ENCODE measurements at places on chromosomes 5 and 9.

GRCh38 chr9:506281-506680, 291.6 kb downstream of the DOCK8 start:
- DNase-seq, result no peak

DNA sequence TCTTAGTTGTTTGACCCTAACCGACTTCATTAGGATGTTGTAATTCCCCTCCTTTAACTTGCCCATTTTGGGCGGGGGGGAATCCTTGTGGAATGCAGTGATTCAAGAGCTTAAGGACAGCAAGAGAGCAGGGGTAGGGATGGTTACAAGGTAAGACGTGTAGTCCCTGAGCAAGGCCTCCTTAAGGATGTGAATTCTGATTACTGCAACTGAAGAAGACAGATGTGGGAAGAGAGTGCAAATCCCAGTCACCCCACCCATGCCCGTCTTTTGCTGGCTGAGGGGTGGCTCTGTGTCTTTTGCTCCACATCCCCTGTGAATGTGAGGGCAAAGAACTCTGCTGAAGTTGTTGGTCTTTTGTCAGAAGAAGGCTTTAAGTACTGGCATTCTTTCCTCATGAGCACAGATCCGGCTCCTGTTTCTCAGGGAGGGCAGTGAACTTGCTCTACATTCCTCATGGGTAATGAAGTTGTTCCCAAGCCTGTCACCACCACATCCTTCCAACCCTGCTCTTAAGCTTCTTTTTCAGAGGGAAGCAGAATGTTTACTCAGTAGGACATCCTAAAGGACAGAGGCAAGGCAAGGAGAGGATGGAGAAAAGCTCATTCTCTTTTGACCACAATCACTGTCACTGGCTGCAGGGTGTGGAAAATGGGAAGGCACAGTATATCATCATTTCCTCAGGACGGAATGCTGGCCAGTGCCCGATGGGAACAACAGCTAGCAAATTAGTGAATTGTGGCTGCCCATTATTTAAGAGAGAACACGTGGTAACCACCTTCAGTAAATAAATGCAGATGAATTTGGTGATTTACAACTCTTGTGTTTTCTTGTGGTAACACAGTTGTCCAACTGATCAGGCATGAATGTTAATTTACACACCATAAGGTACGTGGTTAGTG, 61.5 kb downstream of the RAI14 start:
- no peak for DNase-seq

DNA sequence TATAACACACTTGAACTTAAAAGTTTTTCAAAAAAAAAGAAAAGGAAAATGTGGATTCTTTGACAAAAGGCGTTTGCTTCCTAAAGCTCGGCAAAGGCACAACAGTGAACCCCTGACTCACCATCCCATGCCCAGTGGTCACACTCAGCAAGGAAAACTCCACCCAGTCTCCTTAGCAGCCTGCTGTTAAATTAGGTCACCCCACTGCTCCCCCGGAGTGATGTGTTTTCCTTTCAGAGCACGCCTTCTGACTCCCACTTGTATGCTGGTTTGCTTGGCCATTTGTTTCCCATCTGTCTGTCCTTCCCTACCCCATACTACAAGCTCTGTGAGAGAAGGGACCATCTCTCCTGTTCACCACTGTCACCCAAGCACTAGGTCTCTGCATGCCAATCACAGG, 23.8 kb downstream of the RETREG1 start:
- DNase-seq, result no peak

DNA sequence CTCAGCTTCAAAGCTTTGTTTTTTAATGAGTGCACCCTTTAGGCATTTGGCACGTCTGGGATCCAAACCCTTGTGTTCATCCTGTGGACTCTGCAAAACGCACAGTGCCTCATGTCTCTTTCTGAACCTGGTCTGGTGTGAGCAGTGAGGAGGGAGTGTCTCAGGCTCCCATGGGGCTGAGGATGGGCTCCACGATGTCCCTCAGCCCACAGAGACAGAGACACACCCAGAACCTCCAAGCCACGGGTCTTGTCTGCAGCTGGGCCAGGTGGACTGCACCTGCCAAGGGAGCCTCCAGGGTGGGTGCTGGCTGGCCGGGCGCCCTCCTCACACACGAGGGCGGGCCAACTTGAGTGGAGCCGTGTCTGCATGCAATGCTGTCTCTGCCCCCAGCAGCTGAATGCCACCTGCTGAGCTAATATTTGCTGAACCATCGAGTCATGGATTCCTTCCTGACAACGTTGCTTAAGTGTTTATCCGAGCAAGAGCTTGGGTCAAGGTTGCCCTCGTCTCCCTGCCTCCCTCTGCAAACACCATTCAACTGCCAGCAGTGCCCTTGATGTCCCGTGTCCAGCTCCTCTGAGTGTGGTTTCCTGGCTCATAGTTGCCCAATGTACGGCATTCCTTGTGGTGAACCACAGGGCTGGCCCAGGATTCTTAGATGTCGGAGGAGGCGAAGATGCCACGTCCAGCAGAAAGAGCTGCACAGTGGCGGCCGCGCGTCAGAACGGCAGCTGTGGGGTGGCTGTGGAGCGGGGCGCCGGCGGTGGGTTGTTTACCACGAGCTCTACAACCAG, 31.4 kb upstream of the LPCAT1 start:
- no peak for DNase-seq

DNA sequence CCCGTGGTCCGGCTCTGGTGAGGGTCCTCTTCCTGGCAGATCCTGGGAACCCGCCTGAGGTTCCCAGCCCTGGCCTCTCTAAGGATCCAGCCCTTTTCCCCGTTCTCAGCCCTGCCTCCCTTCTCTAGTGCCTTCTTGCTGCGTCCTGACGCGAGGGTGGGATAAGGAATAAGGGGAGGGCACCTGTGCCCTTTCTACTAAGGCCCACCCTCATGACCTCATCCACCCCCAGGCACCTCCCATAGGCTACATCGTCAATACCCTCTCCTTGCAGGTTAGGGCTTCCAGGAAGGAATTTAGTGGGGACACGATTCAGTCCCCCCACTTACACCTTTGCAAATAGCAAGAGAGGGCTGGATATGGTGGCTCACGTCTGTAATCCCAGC, 10.7 kb upstream of the DIPK1B start:
- no peak for DNase-seq

DNA sequence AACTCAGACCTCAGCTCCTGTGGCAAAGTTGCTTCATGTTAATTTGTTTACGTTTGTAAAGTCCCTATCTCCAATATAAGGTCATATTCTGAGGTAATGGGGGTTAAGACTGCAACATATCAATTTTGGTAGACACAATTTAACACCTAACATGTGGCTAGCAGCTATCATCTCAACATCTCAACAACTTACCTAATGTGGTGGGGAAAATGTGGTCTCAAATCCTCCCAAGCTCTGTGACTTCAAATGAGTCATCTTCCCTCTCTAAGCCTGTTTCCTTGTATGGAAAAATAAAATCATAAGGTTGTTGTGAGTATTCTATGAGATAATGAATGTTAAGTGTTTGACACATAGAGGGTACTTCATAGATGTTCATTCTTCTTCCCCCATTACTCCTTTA, 443.3 kb downstream of the CDK5RAP2 start:
- no peak for DNase-seq

DNA sequence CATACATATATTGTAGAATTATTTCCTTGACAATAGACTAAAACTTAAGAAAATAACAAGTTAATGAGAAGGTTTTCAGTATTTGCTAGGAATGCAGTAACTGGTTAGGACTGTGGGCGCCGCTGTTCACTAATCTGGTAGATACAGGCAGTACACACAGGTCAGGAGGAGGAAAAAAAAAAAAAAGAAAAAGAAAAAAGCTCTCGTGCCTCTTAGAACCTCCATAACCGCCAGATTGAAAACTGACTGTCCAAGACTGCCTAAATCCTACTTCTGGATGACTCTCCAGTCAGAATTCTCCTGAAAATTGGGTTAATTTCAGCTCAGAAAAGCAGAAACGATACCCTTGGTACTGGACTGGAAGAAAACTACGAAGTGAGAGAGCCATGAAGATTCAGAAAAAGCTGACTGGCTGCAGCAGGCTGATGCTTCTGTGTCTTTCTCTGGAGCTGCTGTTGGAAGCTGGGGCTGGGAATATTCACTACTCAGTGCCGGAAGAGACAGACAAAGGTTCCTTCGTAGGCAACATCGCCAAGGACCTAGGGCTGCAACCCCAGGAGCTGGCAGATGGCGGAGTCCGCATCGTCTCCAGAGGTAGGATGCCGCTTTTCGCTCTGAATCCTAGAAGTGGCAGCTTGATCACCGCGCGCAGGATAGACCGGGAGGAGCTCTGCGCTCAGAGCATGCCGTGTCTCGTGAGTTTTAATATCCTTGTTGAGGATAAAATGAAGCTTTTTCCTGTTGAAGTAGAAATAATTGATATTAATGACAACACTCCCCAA, at the start of gene PCDHGA1:
TSS of gene PCDHGA1 (plus strand) at position 216 of the 782 bp plus-strand sequence.
- no peak for DNase-seq

- no peak for DNase-seq
These were observed 113.2 kb downstream of the STK32A start for GRCh38 chr5:147348046-147348445.

GRCh38 chr5:61674378-61674777, 342.3 kb downstream of the ZSWIM6 start:
- DNase-seq, result no peak

DNA sequence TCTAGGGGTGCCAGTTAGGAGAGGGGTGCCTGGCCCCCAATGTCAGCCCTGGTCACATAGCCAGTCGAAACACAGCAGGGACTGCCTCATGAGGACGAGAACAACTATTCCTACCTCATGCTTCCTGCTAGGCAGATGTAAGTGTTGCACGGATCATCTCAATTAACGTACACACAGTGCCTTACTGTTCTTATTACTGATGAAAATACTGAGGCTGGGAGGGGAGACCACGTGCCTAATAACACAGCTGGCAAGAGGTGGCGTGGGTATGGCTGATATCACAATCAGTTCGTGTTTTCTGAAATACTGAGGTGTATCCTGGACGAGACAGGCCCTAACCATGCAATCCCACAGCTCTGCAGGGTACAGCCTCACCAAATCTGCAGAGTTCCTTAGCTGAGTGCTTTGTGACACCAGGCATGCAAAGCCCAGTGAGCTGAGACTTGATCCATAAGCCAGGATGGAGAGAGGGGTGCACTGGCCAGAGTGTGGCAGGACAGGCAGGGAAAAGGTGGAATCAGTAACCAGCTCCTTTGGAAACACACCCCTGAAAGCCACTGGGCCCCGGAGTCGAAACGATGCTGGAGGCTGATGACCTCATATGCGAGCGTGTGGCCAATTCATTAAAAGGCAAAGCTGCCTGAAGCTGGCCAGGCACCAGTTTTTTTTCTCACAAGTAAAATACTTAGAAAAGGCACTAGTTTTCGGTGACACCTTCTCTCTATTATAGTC, 63.9 kb downstream of the PRRT1B start:
- DNase-seq, result no peak

DNA sequence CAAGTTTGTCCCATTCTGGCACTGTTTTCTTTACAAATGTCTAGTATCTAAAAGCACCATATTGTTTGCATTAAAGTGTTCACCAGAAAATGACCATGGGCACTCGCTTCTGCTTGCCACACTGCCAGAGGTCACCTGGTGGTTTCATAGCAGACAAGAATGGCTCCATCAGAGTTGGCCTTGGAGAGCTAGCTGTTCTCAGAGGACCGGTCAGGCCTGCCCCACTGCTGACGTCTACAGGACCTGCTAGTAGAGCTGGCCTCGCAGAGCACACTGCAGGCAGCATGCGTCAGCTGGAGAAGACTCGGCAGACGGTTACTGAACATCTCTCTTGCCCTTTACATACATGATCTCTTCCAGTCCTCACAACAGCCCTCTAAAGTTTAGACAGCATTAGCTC, 8.7 kb upstream of the TLX3 start:
- no peak for DNase-seq

- DNase-seq, result no peak
These were observed 60.9 kb downstream of the IL31RA start for GRCh38 chr5:55911784-55912653.

- no peak for DNase-seq
These were observed 57.8 kb upstream of the SPINK5 start for GRCh38 chr5:148005788-148006520.

DNA sequence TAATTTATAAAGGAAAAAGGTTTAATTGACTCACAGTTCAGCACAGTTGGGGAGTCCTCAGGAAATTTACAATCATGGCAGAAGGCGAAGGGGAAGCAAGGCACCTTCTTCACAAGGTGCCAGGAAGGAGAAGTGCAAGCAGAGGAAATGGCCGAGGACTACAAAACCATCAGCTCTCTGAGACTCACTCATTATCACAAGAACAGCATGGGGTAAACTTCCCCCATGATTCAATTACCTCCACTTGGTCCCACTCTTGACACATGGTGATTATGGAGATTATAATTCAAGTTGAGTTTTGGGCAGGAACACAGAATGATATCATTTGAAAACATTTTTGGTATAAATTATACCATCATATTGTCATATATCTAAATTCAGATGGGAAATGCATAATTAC, 934.7 kb downstream of the CDH12 start:
- DNase-seq, result no peak

DNA sequence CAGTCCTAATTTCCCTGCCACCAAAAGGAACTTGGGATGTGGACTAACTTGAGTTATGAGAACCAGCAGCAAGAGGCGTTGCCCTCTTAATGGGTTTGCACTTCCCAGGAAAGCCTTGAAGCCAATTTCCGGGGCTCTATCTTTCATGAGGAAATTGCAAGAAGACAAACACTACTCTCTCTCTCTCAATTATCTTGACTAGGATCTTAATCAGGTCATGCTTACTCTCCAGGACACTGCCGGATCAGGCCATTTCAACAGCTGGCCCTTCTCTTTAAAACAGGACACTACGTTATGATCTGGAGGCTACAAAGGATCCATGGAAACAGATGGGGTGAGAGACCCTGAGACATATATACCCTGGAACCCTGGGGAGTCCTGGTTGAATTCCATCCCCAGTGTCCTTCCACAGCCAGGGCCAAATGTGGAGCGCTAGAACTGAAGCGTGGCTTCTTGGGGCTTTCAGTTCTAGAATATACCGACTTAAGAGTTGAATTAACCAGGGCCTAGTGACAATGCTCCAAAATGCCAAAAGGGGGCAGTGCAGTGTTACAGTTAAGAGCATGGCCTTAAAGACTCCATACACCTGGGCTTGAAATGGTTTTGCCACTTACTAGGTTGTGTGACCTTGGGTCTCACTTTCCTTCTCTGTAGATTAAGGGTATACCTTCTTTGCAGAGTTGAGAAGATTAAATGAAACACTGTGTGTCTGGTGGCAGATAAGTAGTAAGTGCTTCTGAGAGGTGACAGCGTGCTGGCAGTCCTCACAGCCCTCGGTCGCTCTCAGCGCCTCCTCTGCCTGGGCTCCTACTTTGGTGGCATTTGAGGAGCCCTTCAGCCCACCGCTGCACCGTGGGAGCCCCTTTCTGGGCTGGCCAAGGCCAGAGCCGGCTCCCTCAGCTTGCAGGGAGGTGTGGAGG, 21.1 kb downstream of the FAM219A start:
- DNase-seq, result no peak

Data from stimulated activated CD8-positive, alpha-beta memory T cell treated with anti-CD3 and anti-CD28 coated beads, Interleukin-2, amount 100 ng/mL, for 48 hours (primary cell).